ENCODE measurements at places on chromosomes 12 and 14.

DNA sequence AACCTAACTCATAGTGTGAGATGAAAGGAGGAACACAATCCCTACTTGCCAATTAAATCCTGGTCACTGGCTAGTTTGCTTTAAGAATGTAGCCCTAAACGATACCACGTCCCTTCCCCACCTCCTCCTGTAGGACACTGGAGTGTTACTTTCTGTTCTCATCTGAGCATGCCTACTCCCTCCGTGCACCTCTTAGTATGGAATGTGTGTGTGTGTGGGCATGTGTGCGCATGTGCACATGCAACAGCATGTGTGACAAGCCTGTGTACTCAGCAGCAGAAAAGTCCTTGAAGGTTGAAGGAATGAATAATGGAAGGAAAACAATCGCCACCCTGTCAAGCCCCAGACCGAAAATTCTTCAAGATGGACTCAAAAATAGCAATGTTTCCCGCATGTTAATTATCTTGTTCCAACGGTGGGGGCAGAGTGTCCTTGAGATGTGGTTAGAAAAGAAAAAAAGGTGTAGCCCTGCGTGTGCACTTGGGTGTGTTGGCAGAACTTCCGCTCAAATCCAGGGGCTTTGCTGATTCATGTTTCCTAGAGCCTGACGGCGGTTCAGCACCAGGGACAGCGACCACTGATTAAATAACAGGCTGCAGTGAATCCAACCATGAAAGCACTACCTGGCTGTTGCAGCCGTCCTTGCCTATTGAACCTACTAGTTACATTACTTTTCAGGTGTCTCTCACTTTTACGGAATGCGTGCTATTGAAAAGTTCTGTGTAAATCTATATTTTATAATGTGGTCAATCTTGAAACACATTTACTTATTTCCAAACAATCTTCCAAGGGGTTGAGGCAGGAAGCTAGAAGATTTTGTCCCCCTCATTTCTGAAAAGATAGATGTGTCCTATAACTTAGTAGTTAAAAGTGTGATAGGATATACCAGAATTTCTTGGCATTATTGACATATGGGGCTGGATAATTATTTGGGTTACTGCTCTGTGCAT, 79.8 kb downstream of the SRRM4 start:
- DNase-seq, result peak; percentile 54

- DNase-seq, result no peak
These were observed 83.2 kb downstream of the LMNTD1 start for GRCh38 chr12:25469861-25470260.

- no peak for DNase-seq
These were observed 2.5 kb upstream of the TEP1 start for GRCh38 chr14:20415782-20416206.

GRCh38 chr12:69765515-69765914, 26.9 kb downstream of the RAB3IP start:
- no peak for DNase-seq

DNA sequence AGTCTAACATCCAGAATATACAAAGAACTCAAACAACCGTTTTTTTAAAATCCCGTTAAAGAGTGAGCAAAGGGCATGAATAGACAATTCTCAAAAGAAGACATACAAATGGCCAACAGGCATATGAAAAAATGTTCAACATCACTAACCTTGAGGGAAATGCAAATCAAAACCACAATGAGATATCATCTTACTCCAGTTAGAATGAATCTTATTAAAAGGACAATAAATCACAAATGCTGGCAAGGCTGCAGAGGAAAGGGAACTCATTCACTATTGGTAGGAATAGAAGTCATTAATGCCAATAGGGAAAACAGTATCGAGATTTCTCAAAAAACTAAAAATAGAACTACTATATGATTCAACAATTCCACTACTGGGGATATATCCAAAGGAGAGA, 520.1 kb downstream of the RMST start:
- DNase-seq, result no peak

GRCh38 chr12:114555451-114555850, 128.5 kb downstream of the TBX3 start:
- DNase-seq, result no peak

DNA sequence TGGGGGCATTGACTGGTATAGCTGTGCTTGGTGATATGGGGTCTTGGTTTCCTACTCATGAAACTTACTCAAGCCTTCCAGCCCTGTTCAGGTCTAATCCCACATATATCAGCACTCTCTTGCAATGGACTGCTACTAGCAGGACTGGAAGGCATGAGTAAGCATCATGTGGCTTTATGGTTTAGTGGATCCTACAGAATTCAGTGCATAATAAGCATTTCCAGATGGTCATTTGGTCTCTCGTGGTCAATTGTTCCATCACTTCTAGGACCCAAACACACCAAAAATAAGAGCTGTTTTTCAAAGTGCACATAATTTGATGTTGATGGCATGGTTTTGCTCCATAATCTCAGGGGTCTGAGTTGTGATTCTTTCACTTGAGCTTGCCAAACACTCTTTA, 114.4 kb downstream of the LMNTD1 start:
- no peak for DNase-seq

DNA sequence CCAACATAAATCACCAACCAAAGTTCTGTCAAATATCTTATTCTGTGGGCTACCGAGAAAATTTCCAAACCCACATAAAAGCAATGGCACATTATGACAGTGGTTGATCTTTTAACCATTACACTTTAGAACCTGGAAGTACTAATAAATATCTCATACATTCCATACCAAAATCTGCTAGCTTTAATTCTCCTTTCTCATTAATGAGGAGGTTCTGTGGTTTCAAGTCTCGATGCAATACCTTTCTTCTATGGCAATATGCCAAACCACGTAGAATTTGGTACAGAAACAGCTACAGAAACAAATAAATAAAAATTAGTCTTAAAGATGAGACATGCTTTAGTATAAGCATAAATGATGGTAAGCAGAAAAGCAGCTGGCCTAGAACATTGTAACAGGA, 100.7 kb downstream of the ELK3 start:
- no peak for DNase-seq
